Lower leg skin (tissue), 4 donors: ENCODE measurements at places on chromosomes 16 and 17. TPM values are rescaled to one million over a fixed set of nuclear protein-coding genes. Genes with fewer than 3 reads are reported as not detected.
A peak's percentile ranks its signal among the peaks of the same experiment; 100 is the strongest.

DNA sequence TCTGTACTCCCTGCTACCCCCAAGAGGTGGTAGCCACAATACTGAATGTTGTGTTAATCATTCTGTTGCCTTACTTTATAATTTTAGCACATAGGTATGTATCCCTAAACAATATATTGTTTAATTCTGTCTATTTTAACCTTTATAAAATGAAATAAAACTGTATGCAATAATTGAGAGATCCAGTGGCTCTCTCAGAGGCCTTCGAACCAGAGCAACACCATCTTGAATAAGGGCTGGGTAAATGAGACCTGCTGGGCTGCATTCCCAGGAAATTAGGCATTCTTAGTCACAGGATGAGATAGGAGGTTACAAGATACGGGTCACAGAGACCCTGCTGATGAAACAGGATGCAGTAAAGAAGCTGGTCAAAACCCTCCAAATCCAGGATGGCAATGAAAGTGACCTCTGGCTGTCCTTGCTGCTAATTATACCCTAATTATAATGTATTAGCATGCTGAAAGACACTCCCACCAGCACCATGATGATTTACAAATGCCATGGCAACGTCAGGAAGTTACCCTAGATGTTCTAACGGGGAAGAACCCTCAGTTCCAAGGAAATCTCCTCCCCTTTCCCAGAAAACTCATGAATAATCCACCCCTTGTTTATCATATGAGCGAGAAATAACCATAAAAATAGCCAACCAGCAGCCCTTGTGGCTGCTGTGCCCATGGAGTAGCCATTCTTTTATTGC, 2.0 kb upstream of the CANT1 start:
- no peak for DNase-seq

DNA sequence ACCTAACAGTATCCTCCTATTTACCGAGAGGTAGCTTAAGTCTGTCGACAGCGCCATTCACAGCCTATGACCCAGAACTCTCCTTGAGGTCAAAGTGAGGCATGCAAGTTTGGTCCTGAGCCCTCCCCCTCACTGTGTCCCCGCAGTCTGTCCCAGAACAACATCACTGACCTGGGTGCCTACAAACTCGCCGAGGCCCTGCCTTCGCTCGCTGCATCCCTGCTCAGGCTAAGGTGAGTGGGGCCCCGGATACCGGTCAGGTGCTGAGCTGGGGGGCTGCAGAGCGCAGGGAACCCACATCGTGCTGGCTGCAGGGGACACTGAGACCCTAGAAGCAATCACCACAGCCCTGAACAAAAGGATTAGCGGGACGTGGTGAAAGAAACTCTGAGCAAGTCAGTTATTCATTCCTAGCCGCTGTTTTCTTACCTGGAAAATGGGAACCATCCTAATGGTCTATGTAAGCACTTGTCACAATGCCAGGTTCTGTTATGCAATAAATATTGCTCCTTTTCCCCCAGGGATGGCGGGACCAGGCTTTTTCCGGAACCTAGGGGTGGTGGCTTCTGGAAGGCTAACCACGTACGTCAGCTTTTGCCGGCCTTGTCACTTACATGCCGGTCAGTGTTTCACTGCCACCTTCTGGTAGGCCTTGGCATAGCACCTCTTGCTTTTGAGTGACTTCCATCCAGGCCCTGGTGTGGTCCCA, 23.8 kb downstream of the DEXI start:
- DNase-seq, result peak; percentile 96

DNA sequence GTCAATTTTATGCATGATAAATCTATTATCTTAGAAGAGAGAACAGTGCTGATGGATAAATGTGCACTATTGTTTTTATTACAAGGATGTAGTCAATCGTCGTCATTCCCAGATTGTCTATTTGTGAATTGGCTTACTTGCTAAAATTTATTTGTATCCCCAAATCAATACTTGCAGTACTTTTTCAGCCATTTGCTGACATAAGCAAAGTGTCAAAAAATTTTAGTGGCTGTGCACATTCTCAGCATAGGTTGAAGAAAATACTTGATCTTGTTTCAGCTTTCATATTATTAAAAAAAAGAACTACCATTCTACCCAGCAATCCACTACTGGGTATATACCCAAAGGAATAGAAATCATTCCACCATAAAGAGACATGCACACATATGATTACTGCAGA, 477.9 kb upstream of the CA10 start:
- no peak for DNase-seq

DNA sequence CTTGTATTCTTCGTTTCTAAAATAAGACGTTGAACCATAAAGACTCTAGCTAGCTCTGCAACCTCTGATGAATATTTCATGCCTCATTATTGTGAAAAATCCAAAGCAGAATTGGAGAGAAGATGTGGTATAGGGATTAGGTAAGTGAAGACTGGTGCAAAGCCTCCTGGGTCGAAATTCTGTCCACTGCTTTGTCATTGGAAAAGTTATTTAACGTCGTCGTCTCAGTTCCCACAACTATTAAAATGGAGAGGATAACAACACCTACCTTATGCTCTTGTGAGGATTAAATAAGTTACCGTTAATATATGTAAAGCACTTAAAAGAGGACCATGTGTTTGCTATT, 1.4 kb upstream of the PRPSAP2 start:
- DNase-seq, result no peak

DNA sequence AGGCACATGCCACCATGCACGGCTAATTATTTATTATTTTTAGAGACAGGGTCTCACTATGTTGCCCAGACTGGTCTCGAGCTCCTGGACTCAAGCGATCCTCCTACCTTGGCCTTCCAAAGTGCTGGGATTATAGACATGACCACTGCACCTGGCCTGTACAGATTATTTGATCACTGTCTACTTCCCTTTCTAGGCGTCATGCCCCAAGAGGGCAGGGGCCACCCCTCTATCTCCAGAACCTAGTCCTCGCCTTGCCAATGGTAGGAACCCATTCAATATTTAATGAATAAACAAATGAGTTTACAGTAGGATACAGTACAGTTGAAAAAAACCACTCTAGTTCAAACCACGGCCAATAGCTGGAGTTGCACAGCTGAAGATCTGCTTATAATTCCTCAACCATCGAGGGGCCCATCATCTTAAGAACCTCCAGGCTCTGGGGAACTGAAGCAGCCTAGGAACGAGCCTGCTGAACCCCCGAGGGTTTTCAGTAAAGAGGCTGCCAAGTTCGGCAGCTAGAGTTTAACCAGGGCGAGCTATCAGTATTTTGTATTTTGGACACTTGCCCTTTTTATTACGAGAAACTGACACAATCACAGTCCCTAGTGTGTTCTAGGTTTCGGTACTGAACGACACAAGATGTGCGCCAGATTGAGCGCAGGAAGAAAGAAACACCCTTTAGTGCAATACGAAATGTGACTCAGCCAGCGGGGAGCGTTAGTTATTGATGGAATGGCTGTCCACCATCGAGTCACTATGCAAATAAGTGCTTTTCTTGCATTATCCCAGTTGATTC, 14.6 kb downstream of the ADCY9 start:
- DNase-seq, result no peak

- no peak for DNase-seq
Observed at GRCh38 chr16:1333149-1333812, at the start of gene BAIAP3. Gene BAIAP3 (plus strand): TSS chr16:1333645. CDS start chr16:1338550, 4,905 bp downstream.

GRCh38 chr17:39739885-39740356, 2.2 kb downstream of the GRB7 start:
- no peak for DNase-seq

DNA sequence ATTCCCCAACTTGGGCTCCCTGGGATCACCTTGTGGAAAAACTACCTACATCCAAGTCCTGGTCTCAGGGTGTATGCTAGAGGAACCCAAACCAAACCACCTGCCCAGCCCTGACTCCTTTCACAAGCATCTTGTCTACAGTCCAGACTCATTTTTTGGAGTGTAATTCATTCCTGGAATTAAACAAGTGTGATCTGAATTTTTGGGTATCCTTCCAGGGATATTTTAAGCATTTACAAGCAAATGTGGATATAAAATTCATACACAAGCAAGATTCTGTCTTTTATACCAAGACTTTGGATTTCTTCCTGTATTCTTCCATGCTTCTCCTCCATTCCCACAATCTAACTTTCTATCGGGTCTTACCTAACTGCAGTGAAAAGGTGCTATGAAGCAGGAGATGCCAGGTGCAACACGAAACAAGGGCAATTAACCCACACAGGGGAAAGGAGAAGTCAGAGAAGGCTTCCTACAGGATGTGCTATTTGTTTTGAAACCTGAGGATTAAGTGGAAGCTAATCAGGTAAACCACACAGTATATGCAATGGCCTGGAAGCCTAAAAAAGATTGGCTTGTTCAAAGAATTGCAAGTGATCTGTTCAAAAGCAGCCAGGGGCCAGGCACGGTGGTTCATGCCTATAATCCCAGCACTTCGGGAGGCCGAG, 417.2 kb upstream of the C16orf82 start:
- DNase-seq, result no peak

- DNase-seq, result no peak
Observed at GRCh38 chr16:12330946-12331345, 354.4 kb downstream of the SNX29 start.

DNA sequence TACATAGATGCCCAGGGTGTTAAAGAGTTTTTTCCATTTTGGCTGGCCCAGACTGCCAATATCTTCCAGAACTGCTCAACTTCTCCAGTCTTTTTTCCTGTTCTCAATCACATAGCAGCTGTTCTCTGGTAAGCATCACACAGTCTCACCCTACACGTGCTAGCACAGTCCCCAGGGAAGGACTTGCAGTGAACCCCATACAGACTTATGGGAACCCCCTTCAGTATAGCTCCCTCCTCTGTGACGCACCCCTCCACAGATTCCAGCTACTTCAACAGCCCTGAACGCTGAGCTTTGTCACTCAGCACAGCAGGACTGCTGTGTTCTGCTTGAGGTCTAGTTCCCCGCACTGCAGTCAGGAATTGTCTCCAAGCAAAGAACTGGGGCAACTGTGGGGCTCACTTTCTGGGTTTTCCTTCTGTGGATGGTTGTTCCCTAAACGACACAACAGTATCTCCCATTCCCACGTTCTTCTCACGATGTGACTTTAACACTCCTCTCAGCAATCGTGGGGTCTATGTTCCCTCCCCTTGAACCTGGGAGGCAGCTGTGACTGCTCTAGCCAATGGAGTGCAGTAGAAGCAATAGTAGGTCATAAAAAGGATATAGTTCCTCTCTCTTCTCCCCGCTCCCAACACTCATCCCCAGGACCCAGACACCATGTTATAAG, 3.6 kb downstream of the MMP28 start:
- peak; percentile 52 for DNase-seq

- DNase-seq, result no peak
Observed at GRCh38 chr16:77246150-77246549, 46.9 kb downstream of the SYCE1L start.

DNA sequence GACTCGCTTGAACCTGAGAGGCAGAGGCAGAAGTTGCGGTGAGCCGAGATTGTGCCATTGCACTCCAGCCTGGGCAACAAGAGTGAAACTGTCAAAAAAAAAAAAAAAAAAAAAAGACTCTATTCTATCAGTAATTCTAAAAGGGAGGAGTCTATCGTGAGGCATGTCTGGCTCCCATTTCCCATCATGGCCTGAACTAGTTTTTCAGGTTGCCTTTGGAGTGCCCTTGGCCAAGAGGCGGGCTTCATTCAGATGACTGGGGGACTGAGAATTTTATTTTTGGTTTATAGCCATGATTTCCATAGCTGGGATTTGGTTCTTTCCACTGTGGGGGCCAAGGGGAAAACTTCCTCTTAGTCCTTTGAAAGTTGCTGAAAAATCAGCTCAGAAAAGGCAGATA, 3.5 kb upstream of the SNX29 start:
- no peak for DNase-seq

DNA sequence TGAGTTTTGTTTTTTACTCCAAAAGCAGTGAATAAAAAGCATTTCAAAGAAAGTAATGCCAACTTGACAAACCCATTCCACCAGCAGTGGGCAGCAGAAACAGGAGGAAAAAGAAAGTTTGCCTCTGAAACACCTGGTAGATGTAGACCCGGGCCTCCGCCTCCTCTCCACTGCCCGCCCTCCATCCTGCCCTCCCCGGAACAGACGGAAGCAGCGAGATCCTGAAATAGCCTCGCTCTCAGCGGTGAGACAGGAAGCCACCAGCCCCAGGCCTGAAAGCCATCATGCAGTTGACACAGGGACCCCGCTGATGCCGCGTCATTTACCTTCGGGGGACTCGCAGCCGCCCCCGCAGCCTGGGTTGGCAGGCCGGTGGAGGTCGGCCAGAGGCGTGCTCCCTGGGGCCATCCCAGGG, 67.8 kb downstream of the C16orf78 start:
- DNase-seq, result no peak

DNA sequence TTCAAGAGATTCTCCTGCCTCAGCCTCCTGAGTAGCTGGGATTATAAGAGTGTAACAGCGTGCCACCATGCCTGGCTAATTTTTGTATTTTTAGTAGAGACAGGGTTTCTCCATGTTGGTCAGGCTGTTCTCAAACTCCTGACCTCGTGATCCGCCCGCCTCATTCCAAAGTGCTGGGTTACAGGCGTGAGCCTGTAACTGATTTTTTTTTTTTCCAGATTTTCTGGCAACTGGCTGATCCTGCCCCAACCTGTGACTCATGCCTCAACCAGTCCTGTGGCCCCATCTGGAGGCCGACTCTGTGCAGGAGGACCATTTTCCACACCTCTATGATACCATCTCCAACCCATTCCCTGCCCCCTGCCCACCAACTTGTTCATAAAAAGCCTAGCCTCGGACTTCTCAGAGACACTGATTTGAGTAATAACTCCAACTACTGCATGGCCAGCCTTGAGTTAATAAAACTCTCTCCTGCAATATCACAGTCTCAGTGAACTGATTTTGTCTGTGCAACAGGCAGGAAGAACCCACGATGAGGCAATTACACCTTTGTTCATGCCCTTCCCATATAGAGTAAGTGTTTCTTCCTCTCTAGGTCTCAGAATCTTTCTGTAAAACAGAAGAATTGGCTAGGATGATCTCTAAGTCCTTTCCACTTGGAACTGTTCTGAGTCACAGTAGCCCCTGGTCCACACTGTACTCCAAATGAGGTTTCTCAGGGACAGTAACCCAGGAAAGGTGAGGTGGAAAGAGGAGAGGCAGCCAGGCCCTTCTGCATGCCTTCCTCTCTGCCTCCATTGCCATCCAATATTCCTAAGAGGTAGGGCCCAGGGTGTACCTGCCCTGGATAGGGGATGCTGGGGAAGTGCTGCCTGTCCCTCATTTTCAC, 8.8 kb upstream of the CNOT1 start:
- peak; percentile 86 for DNase-seq

DNA sequence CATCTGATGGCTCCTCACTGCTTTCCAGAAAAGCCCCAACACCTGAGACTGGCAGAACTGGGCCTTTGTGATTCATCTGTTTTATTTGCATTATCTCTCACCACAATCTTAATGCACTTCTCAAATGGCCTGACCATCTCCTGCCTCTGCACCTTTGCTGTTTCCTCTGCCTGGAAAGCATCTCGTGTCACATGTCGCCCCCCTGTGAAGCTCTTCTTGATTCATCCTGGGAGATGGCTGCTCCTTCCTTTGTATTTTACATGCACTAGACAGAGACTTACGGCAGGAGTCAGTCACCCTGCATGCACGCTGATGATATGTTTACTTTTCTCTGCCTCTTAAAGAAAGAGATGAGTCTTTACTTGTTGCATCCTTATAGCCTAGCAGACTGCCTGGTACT, 30.0 kb downstream of the HNF1B start:
- no peak for DNase-seq

CMTM3 gene
- total RNA-seq, result 15.9 TPM

RTN4RL1 gene
- 31.5 TPM for total RNA-seq

CIBAR2 gene
- total RNA-seq, result not detected

KRT222 gene
- not detected for total RNA-seq

TSPAN10 gene
- 0.57 TPM for total RNA-seq

RBFOX1 gene
- total RNA-seq, result 0.30 TPM

MEOX1 gene
- 7.9 TPM for total RNA-seq

TEX19 gene
- total RNA-seq, result not detected

NOD2 gene
- total RNA-seq, result 44.4 TPM

PRKCB gene
- 17.3 TPM for total RNA-seq

C17orf78 gene
- not detected for total RNA-seq

ABCA9 gene
- 7.4 TPM for total RNA-seq
